Bronchial epithelial cell (primary cell): ENCODE measurements at places on chromosomes 2 and 18.

DNA sequence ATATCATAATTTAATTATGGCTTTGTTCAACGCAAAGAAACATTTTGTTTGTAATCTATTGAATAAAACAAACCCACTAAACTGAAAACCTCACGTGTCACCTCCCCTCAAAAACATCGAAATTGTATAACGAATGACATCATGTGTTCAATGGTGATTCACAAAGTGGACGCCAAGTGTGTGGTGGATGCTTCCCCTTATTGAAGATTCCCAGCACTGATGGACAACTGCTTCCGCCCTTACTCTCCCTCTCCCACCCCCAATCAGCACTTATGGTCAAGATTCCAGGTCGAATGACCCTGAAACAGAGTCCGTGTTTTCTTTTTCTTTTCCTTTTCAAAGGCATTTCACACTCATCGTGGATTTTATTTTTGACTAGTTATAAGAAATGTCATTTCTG, 383.0 kb upstream of the SMIM21 start:
- no peak for DNase-seq

DNA sequence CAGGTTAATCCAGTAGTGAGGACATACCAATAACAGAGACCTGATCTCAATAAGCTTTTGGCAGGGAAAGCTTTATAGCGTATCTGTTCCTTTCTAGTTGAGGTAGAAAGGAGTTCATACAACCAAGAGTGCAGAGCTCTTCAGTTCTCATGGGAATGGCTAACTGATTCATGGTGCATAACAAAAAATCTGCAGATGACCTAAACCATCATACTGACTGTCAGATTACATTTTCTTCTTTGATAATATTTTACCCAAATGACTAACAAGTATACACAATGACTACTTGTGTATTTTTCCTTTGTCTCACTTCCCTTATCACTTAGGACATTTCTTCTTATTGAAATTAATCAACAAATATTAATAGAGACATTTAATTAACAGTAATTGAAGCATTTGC, 140.0 kb upstream of the SERTAD2 start:
- DNase-seq, result peak; percentile 77

GRCh38 chr2:46435353-46435752, 44.0 kb upstream of the TMEM247 start:
- DNase-seq, result no peak

GRCh38 chr2:95760806-95761525, 169.2 kb downstream of the TRIM43 start:
- DNase-seq, result peak; percentile 78

- peak; percentile 73 for DNase-seq
Observed at GRCh38 chr2:67476809-67477790, 80.0 kb downstream of the ETAA1 start.

DNA sequence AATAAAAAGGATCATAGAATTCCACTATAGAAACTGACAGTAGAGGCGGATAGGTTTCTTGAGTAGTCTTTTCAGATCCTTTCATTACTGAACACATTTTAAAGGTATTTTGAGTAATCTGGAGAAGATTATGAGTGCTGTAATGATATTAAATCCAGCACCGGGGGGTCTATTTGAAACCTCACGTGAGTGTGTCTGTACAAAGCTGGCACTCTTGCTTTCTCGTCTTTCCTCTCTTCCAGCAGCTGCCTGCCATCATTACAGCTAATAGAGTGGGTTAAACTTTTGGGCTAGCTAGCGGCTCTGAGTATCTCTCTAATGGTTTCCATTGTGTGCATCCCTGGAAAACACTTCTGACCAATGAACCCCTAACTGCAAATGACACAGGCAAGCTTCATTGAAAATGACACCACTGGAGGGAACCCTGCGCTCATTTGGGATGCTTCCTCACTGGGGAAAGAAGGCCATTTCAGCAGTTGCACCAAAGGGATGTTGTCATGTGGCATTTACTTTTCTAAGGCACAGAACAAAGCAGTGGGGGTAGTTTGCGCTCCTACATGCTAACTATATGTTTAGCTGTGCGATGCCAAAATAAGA, 101.0 kb downstream of the HRH4 start:
- no peak for DNase-seq

DNA sequence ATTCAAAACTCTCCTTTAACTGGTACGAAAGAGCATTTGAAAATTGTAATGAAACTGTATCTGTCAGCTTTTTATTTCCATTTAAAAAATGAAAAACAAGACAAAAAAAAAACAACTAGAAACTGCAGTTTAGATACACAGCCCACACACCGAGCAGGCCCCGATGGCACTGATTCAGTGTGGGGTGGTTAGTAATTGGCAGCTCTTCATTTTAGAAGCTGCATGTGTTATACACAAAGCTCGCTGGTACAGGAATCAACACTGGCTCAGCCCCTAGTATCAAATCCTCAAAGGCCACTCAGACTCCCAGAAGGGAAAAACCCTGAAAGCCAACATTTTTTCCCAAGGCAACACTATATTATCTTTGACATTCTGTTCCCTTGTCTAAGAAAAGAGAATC, 30.5 kb upstream of the RMDN2 start:
- no peak for DNase-seq

DNA sequence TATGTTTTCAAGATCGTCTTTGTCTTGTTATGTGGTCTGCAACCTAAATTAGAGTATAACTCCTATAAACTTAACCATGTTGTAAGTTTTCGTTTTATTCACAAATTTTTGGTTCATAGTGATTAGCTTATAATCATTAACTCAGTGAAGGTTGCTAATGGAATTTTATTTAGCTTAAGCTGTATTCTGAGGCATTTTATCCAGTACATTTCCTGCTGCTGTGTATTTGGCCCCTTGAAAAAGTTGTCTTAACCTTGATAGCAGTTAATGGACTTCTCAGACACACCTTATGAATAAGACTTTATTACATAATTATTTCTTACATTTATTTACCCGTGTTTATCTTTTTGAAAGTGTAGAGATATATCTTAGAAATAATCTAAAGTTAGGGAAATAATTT, 20.5 kb downstream of the VAPA start:
- no peak for DNase-seq

- peak; percentile 76 for DNase-seq
Observed at GRCh38 chr2:100767224-100767653, 52.7 kb upstream of the NPAS2 start.

DNA sequence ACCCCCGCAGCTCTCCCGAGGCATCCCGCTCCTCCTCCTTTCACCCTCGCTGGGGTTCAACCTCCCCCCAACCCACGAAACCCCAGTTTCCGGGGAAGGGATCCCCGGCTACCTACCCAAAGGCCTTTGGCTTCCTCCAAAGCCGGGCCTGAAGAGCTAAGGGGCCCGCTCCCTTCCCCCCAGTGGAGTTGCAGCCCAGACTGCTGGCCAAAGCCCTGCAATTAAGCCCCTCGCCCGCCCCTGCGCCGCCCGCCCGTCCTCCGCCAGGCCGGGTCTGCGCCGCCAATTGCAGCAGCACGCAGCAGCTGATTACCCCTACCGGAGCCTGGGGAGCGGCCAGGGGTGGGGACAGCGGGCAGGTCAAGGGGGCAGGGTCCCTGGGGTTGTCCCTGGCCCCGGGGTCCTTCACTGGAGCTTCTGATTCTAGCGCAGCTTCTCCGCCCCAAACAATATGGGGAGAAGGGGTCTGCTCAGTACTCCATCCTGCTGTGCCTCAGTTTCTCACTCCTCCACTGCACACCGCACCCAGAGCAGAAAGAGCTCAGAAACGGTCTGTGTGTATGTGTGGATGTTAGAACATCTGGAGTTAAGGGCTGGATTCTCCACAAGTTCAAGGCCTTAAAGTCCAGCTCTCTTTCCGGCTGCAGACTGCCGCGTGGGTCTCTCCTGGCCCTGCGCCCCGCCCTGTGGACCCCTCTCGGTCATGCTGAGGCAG, 16.9 kb downstream of the WNT10A start:
- DNase-seq, result no peak

DNA sequence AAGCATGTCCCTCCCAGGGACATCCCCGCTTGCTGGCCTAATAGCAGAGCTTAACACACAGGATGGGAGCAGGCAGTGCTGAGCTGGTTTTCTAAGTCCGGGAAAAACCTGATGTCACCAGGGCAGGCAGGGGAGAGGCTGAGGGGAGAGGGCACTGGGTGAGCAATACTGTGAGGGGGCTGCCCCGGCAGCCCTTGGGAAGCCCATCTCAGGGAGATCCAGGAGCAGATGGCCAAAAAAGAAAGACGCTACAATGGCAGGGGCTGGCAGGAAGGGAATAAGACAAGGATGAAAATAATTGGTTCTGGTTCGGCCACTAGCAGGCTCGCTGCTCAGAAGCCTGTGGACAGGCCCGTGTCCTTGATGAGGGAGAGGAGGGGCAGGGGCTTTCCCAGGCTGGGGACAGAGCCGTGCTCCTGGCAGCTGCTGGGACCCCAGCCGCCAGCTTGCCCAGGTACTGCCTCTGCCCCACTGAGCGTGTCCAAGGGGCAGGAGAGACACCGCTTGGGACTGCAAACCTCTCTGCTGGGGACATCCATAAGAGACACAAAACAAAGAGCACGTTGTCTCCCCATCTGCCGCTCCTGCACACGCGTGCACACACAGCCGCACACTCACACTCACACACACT, 30.2 kb downstream of the SMAD7 start:
- DNase-seq, result no peak

- peak; percentile 28 for DNase-seq
Observed at GRCh38 chr2:118309946-118310680, 221.8 kb downstream of the INSIG2 start.

DNA sequence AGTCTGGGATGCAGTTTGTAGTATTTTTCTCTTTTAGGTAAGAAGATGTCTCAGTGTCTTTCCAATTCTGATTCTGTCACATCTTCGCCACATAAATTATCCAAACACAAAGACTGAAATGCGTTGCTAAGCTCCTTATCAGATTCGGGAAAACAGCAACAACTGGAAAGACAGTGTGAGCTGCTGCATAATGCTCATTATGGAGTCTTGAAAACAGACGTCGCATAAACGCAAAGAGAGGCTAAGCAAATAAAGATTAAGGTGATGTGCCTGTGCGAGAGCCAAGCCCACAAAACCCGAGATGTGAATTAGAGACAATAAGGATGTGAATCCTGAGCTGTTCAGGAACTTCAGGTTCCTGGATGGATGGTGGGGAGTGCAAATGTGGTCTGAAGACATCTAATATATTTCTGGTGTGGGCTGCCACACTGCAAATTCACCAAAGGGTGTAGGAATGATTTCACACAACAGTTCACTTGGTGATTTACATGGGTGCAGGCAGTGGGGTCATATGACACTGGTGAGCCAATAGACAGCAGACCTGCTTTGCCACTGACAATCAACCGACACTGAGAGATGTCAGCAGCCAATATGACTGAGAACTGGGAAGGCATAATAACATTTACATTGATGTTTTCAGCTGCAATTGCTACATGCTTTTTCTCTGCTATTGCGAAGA, 195.8 kb downstream of the MTX2 start:
- no peak for DNase-seq

- DNase-seq, result no peak
Observed at GRCh38 chr2:134253117-134253704, 661 bp upstream of the MGAT5 start.

- no peak for DNase-seq
Observed at GRCh38 chr2:100494712-100495111, 24.4 kb downstream of the NMS start.

DNA sequence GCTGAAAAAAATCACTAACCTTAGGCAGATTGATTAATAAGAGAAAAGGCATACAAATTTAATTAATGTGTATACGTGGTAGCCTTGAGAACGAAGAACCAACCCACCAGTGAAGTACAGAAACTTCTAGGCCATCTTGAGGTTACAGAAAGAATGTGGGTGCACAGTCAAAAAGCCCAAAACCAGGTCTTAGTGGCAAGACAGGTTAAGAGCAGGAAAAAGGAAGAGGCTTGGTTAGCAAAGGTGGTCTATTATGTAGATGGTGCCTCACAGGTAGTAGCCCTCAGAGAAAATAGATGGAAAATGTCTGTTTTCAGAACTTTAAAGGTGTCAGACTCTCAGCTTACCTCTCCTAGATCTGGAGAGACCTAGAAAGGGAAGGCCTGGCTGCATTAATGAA, 22.0 kb upstream of the SLC35G4 start:
- DNase-seq, result no peak

DNA sequence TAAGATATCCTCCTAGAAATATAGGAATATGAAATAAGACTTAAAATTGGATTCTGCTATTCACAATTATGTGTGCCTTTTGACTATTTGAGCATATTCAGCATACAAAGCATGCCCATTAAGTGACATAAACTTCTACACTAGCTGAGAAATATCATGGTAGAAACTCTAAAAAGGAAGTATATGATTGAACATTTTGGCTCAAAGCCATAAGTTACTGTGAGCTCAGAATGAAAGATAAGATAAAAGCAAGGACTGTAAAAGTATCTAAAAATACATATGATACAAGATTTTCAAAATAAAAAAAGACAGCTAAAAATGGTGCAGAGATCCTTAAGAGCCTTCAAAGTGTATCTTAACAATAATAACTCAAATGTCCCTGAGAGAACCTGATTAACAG, 340.5 kb upstream of the SLC39A10 start:
- DNase-seq, result peak; percentile 4

DNA sequence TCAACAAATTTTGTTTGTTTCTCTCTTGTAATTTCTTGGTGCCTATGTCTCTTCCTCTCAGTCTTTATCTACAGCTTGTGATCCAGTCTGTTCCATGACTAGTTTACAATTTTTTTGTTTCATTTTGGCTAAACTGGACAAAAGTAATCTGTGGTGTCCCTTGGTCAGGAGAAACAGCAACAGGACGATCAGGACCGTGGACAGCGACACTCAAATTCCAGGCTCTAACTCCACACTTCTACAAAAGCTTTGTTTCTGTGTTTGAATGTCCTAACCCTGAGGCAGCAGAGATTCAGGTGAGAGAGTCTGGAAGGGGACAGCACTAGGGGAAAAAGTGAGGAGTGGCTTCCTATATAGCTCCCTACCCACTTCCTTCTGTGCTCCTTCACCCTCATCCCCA, 593.3 kb upstream of the FANCL start:
- DNase-seq, result peak; percentile 17

DNA sequence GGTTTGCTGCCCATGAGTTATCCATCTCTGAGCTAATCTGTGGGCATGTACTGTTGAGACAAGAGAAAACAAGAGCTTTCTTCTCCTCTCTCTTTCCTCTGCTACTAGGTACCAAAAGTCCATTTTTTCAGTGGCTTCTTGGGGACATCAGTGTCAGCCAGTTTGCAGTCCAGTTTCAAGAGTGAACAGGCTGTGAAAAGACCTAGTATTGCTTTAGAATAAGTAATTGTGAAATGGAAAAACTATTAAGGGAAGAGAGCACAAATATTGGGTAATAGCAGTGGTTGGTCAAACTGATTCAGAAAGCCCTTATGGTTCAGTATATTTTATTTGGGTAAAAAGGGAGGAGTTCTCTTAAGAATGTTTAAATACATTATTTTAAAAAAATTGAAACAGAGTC, 33.0 kb upstream of the MEP1B start:
- DNase-seq, result no peak
